ENCODE measurements at places on chromosomes 2 and 18.

DNA sequence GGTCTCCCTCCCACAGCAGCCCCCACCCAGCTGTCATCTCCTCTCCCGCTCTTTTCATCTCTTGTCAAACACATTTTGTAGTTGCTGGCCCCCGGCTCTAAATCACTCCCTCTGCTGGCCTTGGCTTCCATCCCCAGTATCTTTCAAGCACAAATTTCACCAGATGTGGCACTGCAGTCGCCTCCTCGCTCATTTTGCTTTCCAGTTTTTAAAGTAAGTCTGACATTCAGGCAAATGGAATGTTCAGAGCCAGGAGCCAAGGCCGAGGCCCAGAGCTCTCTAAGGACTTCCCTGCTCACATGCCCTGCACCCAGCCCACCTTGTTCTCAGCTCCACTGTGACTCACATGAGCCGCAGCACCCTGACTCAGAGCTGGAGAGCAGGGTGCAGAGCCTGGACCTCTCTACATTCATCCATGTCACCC is 158.4 kb downstream of the GALNT14 start:
- DNase-seq: peak; percentile 64
- no peaks in the 10 kb centered on the region for H3K36me3 ChIP-seq
- H3K27me3 ChIP-seq: no peaks in the 10 kb centered on the region
- no peak overlapping the region for H3K4me3 ChIP-seq

- H3K27me3 ChIP-seq: no peaks in the 10 kb centered on the region
- DNase-seq: no peak
- H3K27ac ChIP-seq: no peak overlapping the region
- no peak overlapping the region for H3K4me3 ChIP-seq
- H3K4me1 ChIP-seq: no peaks in the 10 kb centered on the region
These were observed 24.0 kb upstream of the ATG16L1 start for GRCh38 chr2:233227346-233227978.

DNA sequence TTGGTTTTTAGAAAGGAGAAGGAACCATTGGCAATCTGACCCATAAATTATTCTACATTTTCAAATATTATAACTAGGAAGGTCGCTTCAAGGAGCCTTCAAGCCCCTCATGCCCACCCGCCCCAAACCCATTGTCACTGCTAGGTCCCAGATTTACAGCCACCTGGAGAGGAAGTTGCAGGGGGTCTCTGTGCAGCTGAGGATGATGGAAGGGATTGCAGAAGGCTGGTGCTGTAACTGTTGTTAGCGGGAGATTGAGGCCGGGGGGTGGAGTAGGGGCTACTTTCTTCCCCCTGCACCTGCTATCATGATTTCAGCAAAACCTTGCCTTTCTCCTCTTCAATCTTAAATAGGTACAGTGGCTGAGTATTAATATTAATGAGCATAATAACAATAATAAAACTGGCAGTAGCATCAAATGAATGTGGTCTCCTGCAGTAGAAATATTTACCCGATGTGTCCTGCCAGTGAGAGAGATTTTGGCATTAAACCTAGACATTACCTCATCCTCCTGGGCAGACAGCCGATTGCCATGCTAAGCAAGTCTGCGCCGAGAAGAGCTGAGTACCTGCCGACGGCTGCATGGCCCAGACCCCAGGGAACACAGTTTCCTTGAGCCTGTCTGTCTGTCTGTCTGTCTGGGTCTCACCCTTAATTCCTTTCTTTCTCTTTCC is 225.4 kb downstream of the FAM210A start:
- H3K4me3 ChIP-seq: no peak overlapping the region
- DNase-seq: peak; percentile 65
- no peaks in the 10 kb centered on the region for H3K36me3 ChIP-seq

GRCh38 chr2:85017411-85018048 is 46.6 kb downstream of the KCMF1 start:
- H3K4me1 ChIP-seq: no peaks in the 10 kb centered on the region
- H3K4me3 ChIP-seq: no peak overlapping the region
- peaks cover 5% of the 10 kb centered on the region for H3K36me3 ChIP-seq
- H3K27ac ChIP-seq: no peak overlapping the region

- H3K27me3 ChIP-seq: no peaks in the 10 kb centered on the region
- H3K27ac ChIP-seq: peak overlapping the region; percentile 47
- no peak overlapping the region for H3K4me3 ChIP-seq
- DNase-seq: no peak
These were observed 108.8 kb downstream of the STPG4 start for GRCh38 chr2:47046271-47046670.

DNA sequence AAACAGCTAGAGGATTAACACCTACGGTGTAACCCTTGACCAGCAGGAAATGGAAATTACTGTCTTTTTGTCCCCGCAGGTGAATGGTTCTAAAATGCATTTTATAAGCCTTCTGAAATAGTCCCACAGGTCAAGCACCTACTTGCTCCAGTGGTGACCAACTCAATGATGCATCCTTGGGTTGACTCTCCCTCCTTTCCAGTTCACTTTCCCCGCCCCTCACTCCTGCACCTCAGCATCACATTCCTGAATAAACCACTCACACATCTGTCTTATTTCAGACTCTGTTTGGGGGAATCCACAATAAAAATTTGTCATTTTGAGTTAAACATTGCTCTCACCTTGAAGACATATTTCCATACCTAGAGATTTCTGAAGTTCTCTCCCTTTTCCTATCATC is 446.0 kb upstream of the TNP1 start:
- H3K27me3 ChIP-seq: no peaks in the 10 kb centered on the region
- H3K4me3 ChIP-seq: no peak overlapping the region
- H3K36me3 ChIP-seq: no peaks in the 10 kb centered on the region
- no peaks in the 10 kb centered on the region for H3K4me1 ChIP-seq
- no peak overlapping the region for H3K27ac ChIP-seq
